ENCODE measurements at places on chromosomes 1 and 21.
A peak's percentile ranks its signal among the peaks of the same experiment; 100 is the strongest.

DNA sequence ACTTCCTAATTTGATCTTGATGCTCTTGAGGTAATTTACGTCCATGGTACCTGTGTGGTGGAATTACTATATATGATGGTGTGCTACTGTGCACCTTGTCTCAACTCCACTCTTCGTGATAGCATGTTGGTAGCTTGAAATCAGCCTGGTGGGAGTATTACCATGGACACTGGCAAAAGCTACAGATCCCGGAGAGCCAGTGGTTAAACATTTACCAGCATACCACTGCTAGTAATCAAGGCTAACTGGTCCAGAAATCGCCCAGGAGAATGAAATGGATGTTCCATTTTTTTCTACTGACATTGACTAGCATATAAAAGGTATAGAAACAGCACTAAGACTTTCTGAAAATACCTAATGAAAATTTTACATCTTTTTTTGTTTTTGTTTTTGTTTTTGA, 30.6 kb downstream of the ELK4 start:
- DNase-seq, result no peak

DNA sequence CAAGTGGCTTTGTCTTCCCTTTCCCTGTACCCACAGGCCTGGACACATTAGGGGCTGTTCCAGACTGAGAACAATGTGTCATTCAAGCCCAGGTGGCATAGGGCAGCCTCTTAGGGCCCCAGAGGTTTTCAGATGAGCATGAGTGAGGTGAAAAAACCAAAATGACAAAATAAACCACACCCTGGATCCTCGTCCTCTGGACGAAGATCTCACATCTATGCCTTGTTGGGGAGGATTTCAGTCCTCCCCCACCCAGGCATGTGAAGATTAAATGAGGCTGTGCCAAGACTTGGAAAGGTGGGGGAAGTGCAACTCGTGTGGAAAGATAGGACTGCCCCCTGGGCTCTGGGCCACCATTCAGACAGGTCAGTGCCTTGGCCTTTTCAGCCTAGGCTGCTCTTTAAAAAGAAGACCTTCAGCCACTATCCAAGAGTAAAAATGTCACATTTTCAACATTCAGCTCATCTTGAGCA, 32.8 kb upstream of the IL19 start:
- DNase-seq, result no peak

DNA sequence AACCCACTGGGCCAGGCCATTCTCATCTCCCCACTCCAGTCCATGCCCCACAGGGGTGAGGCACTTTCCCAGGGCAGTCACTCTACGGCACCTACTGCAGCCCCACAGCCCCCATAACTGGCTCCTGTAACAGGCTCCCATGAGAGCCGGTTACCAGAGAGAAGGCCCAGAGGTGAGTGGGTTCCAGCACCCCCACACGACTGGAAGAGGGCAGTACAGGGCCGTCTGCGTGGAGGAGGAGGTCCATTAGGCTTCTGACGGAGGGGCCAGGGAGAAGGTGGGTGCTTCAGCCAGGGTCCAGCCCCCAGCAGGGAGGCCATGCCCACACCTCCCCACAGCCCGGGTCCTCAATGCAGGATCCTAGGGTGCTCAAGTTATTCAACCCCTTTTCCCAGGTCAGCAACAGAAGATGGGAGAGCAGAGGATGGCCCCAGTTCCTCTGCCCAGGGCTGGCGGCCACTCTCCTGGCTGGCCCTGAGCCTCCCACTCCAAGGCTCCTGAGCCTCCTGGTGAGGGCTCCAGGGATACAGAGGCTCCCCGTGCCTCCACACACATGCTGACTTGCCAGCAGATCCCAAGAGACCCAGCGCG, 1.6 kb downstream of the ACAP3 start:
- no peak for DNase-seq

DNA sequence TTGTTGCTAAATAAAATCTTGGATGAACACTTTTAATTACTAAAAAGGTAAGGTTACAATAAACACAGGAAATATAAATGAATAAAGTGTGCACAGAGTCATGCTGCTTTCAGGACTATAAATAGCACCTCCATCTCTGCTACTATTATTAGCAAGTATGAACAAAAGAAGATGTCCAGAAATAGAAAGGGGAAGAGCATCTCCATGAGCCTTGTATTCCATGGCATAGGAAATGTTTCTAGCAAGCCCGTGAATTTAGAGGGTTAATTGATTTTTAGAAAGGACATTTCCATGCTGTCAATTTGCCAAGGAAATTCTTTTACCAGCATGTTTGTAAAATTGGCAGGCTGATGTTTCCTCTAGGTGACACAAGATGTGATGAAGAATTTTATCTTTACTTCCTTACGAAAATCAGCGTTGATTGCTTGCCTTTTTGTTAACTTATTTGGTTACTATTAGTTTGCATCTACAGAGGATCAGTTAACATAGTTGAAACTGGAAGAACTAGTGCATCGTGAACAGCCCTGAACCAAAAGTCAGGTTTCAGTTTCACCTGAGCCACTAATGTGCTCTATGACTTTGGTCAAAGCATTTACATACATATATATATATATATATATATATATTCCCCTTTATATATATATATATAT, 45.3 kb downstream of the NR5A2 start:
- DNase-seq, result no peak

DNA sequence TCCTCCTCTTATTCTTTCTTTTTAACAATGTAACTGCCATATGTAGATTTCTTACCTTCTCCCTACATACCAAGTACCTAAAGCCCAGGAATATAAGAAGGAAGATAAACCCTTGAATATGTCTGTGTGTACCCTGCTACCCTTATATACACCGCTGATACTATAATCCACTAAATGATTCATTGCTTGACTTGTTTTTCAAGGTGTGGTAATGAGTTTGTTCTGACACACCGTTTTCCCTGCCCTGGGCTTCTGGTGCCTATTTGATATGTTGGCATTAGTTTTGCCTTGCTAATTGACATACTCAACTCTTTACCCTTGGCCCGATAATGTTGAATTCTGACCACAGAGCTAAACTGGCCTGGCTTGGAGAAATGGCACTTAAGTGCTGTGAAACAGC, 64.3 kb downstream of the IL23R start:
- no peak for DNase-seq

GRCh38 chr1:205285381-205286101, 36.0 kb downstream of the NUAK2 start:
- peak; percentile 54 for DNase-seq

- no peak for DNase-seq
Observed at GRCh38 chr1:11176081-11176706, 13.0 kb upstream of the ANGPTL7 start.

DNA sequence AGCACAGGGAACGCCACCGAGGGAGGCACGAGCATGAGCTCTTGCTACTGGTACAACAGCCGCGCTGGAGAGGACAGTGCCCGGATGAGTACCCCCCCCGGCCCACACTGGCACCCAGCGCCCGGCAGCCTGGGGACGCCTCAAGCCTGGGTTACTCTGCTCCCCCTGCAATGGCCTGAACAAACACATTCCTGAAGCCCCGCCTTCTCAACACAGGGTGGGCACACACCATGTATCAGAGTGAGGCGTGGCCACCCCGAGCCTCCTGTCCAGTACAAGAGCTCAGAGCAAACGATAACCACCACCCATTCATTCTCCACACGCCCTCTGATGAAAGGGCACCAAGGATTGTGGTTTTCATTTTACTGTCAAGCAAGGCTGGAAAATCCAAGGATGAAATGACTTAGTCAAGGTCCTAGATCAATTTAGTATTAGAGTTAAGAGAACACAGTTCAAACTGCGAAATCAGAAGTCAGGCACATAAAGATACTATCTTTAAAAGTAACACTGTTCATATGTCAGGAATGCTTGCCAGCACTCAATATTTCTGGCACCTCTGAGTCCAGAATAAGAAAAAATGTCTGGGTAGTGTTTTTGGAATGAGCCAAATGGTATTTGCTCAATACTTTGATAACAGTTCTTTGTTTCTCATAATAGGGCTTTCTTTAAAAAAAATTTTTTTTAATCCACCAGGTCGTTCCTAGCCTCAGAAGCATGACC, 22.0 kb downstream of the UBE2G2 start:
- no peak for DNase-seq

GRCh38 chr1:234246638-234247116, 126.6 kb upstream of the COA6 start:
- no peak for DNase-seq

- no peak for DNase-seq
Observed at GRCh38 chr1:217067642-217068041, 344.4 kb upstream of the ESRRG start.

- DNase-seq, result no peak
Observed at GRCh38 chr1:65229754-65230339, 79.5 kb upstream of the DNAJC6 start.

DNA sequence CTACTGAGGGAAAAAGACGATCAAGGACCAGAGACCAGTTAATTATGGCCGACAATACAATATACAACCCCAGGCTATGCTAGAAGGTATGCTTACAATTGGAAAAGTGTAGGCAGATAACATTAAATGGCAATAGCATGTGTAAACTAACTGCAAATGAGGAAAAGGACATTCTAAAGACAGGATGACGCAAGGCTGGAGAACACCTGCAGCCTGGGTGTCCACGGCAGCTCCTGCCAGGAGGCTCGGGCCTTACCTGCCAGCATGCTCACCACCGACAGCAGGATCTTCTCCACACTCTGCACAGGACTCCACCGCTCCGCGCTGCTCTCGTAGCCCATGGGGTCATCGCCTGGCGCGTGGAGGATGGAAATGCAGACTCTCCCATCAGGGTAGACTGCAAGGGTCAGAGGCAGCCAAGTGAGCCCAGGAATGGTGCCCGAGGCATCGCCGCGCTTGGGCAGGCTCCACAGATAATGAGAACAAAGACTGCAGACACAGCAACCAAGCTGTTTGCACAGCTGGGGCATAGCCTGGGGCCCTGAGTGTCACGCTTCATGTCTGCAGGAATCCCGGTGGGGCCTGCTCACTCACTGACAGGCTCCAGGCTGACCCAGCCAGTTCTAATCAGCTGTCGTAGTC, 28.2 kb downstream of the UBE2G2 start:
- no peak for DNase-seq

- DNase-seq, result no peak
Observed at GRCh38 chr1:247536340-247536739, at the start of gene OR2C3. OR2C3 (minus strand) TSS chr1:247536440; CDS start chr1:247532511, 3,929 bp downstream.

- no peak for DNase-seq
Observed at GRCh38 chr1:116104667-116105066, 6.5 kb upstream of the MAB21L3 start.

GRCh38 chr1:226223786-226224244, 351 bp downstream of the MIXL1 start:
- DNase-seq, result no peak

GRCh38 chr1:84892705-84893618, at the start of gene LPAR3:
LPAR3 (minus strand) TSS chr1:84893206; CDS start chr1:84866120, 27,086 bp downstream.
- DNase-seq, result no peak

GRCh38 chr1:196651637-196652215, at the start of gene CFH:
CFH (plus strand) TSS chr1:196652043; CDS start chr1:196652118, 75 bp downstream.
- no peak for DNase-seq

GRCh38 chr1:18764362-18764761, 95.1 kb downstream of the TAS1R2 start:
- no peak for DNase-seq

GRCh38 chr1:224505454-224506093, 71.0 kb upstream of the WDR26 start:
- DNase-seq, result no peak

DNA sequence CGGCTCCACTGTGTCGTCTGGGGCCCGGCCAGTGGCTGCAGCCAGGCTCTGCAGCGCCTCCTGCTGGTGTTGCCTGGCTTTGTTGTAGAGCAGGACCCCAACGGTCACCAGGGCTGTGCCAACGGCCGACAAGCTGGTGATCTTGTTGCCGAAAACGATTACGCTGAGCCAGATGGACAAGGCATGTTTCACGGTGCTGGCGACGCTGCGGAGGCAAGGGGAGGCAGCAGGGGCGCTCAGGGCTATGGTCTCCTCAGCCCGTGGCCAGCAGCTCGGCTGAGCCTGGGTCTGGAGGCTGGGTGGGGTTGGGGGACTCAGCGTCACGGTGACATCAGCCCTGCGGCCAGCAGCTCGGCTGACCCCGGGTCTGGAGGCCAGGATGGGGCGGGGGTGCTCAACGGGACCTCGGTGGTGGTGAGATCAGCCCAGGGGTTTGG, 7.0 kb upstream of the CDK11B start:
- no peak for DNase-seq

GRCh38 chr1:96782856-96783255, 61.3 kb downstream of the PTBP2 start:
- no peak for DNase-seq

GRCh38 chr21:36035381-36035791, 24.9 kb downstream of the SETD4 start:
- DNase-seq, result no peak

GRCh38 chr1:228358764-228359612, 47.6 kb downstream of the TRIM11 start:
- no peak for DNase-seq

- no peak for DNase-seq
Observed at GRCh38 chr1:245074232-245074747, 80.5 kb upstream of the KIF26B start.

DNA sequence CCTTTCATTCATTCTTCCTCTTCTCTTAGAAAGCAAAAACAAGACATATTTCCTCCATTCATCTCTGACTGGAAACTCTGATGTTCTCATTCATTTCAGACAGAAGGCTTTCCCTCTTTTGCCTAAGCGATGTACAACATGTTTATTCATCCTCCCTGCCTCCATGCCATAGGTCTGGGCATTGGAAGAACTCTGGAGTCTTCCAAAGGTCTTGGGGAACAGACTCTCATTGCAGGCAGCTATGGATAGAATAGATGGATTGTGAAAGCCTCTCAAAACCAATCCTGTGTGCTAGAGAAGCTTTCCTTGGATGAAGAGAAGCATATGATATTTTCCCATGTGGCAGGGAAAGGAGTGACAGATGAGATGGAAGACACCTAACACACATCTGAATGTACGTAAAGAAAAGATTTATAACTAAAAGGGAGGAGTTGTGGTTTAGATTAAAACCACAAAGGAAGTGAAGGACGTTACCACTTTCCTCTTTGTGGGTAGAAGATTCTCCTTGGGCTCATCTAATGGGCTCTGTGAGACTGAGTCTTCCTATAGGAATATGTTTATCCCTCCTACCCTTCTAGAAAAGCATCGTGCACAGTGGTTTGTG, 38.7 kb downstream of the BCL9 start:
- DNase-seq, result no peak

DNA sequence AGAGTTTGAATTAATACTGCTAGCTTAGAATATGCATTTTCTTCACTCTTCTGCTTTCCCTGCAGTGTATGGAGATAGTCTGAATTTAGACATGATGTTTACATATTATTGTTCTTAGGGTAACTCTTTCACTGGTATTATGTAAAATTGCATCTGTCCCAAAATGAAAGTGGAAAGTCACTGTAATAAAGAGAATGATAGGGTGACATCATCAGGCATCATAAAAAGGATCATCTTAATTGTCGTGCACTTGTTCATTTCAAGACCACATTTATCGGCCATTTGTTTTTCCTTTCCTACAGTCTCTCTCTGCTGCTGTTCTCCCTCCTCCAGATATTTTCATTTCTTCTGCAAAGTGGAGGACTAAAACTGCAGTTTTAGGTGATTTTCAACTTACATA, 61.9 kb upstream of the ZNF281 start:
- no peak for DNase-seq

Measured in T-helper 2 cell treated with Interferon-gamma antibody and Interleukin-4, amounts not matched to agents 5 μg/mL and 100 μg/mL, for 36 hours (primary cell).